ENCODE measurements at places on chromosomes 13 and 19.

DNA sequence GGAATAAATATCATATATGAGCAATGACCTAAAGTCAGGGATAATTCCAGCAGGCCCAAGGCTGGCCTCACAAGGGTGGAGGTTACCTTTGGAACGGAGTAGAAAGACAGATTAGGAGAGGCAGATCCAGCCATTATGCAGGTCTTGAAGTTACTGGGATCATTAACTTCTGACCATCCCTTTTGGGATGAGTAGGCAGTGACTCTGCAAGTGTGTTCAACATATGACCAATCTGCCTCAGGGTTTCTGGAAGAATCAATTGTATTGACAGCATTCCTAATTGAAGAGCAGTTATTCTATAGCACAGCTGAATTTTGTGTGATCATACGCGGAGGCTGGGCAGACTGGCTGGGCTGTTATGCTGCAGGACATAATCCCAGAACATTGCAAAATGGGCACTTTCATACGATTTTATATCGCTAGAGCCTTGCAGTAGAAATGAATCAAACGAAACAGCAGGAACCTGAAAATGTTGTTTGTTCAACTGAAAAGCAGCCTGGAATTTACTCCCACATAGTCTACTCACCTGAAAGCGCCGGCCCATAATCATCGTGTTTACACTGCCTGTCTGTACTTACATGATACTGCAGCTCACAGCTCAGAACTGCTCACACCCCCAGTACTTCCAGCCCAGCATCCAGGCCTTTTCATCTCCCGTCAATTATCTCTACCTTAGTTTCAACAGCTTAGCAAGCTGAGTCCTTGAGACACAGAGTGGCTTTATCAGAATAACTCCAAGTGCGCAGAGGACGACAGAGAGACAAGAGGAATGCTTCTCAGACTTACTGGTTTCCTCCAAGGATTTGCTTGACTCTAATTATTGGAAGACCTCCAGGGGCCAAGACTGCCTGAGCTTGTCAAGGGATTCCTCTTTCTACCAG is 556.1 kb downstream of the EFNB2 start:
- H3K4me1 ChIP-seq: peaks cover 15% of the 10 kb centered on the region
- H3K36me3 ChIP-seq: peaks cover 3% of the 10 kb centered on the region
- peak overlapping the region; percentile 85 for H3K27ac ChIP-seq
- H3K4me3 ChIP-seq: no peak overlapping the region
- no peak for DNase-seq
- H3K27me3 ChIP-seq: no peaks in the 10 kb centered on the region

DNA sequence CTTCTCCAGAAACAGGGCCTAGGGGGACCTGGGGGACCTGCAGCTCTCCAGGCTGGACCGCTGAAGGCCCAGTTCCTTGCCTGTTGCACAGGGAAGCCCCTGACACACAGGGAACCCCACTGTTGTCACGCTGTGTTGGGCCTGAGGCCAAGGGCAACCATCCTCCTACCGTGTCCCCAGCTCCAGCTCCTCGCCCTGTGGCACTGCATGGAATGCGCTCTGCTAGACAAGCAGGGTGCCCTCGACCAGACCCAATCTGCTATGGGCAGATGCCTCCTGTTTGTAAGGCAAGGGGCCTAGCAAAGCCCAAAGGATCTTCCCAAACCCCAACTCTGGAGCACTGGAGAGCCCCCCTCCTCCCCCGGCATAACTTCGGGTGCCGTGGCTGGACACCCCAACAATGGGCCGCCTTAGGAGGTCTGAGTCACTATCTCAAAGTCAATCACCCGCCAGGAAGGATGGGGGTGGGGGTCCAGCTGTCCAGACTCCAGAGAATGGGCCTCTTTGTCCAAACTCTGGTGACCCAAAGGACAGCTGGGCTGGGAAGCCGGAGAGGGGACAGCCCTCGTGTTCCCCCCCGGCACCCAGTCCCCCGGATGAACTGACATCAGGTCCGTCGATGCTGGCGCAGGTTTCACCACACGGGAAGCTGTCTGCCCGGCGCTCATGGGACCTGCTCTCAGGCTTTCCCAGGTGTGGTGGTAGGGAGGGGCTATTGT is 3.7 kb downstream of the BRSK1 start:
- H3K4me1 ChIP-seq: peaks cover 24% of the 10 kb centered on the region
- H3K27me3 ChIP-seq: no peaks in the 10 kb centered on the region
- peak overlapping the region; percentile 61 for H3K4me3 ChIP-seq
- H3K36me3 ChIP-seq: peaks cover 12% of the 10 kb centered on the region
- no peak for DNase-seq

- no peak overlapping the region for H3K4me3 ChIP-seq
- DNase-seq: no peak
- H3K36me3 ChIP-seq: no peaks in the 10 kb centered on the region
- H3K4me1 ChIP-seq: no peaks in the 10 kb centered on the region
- no peak overlapping the region for H3K27ac ChIP-seq
Observed at GRCh38 chr13:28628241-28628640, 30.7 kb upstream of the POMP start.

DNA sequence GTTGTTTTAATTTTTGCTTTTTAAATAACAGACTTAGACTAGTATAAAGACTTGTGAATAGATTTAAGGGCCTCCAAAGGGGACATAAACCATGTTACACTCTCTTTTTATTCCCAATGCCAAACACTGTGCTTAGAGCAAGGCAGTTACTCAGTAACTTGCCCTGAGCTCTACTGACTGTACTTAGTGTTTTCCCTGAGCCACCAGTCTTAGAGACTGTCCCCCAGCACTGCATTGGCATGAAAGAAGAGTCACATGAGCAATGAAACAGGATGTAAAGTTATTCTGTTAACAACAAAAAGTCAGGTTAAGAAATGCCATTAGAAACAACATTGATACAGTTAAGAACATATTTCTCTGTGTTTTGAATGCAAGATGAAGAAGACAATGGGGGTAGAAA is 187.9 kb downstream of the TBC1D4 start:
- no peak overlapping the region for H3K4me3 ChIP-seq
- H3K27me3 ChIP-seq: no peaks in the 10 kb centered on the region
- H3K4me1 ChIP-seq: peaks cover 6% of the 10 kb centered on the region
- H3K36me3 ChIP-seq: no peaks in the 10 kb centered on the region

GRCh38 chr19:41919948-41920712 is 8.1 kb downstream of the ERFL start:
- peaks cover 22% of the 10 kb centered on the region for H3K27me3 ChIP-seq
- H3K4me1 ChIP-seq: peaks cover 8% of the 10 kb centered on the region
- no peak overlapping the region for H3K27ac ChIP-seq
- no peak overlapping the region for H3K4me3 ChIP-seq
- H3K36me3 ChIP-seq: no peaks in the 10 kb centered on the region

DNA sequence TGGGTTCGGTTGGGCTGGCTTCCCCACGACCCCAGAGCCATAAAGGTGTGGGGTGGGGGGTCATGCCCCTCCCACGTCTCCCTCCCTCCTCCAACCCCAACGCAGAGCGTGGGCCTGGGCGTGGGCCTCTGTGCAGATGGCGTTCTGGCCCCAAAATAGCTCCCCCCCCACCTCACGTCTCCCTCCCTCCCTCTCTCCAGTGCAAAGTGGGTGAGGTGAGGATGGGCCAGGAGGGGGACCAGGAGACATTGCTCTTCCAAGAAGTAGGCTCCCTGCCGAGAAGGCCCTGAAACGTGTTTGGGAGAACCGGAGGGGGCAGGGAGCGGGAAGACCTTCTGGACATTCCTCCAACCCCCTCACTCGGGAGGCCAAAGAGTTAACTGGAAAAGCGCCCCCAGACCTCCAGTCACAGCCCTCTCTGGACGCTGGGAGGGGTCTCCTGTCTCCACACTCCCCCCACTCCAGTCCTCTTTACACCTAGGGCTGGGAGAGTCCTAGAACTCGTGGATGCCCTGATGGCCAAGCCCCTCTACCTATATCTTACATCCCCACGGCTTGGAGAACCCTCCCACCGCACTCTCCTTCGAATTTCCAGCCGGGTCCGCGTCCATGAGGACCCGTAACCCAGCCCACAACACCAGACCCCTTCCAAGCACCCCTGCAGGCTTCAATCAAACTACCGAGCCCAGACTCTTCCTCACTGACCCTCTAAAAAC is 855 bp downstream of the UNC13A start:
- H3K4me3 ChIP-seq: peak overlapping the region; percentile 88
- no peak overlapping the region for H3K27ac ChIP-seq

DNA sequence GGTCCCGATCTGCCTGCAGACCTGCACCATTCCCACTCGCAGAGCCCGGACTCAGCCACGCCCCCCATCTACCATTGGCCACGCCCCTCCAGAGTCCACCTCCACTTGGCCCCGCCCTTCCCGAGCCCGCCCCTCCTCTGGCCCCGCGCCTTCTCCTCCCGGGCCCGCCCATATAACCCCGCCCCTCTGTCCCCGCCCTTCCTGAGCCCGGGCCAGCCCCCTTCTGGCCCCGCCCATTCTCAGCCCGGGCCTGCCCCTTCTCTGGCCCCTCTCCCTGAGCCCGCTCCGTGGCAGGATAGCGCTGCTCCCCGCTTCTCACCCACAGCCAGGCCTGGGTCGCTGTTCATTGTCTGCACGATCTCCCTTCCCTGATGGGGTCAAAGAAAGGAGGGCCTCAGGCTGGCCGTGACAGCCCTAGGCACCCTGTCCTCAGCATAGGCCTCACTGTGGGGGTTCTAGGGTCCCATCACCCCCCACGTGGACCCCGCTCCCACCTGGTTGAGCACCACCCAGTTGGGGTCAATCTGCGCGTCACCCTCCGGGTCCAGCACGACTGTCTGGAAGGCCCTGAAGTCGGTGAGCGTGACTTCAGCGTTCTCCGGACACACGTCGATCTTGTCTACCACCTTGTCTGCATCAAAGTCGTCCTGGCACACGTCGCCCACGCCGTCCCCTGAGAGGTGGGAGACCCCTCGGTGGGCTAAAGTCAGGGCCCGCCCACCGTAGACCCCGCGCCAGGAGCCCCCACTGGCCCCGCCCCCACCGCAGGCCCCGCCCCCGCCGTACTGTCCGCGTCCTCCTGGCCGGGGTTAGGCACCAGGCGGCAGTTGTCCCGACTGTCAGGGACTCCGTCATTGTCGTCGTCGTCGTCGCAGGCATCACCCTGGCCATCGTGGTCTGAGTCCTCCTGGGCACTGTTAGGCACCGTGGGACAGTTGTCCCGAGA is 5.7 kb downstream of the COMP start:
- no peaks in the 10 kb centered on the region for H3K36me3 ChIP-seq
- no peak overlapping the region for H3K27ac ChIP-seq
- peaks cover 70% of the 10 kb centered on the region for H3K27me3 ChIP-seq
- peaks cover 23% of the 10 kb centered on the region for H3K4me1 ChIP-seq

DNA sequence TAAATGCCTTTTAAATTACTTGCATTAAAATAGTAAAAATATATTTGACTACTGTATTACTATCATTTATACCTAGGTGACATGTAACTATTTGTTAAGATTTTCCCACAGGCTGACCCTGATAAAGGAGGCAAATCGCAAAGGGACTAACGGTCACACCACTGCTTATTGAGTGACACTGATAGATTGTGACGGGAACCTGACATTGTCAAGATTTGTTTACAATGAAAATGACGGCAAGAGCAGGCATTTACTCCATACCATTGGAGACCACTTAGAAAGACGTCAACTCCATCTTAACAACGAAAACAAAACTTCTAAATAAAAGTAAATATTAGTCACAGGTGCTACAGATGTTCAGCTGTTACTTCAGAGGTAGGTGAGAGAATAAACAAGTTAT is 289.0 kb downstream of the DACH1 start:
- H3K27ac ChIP-seq: no peak overlapping the region
- no peaks in the 10 kb centered on the region for H3K4me1 ChIP-seq
- H3K36me3 ChIP-seq: peaks cover 3% of the 10 kb centered on the region
- no peaks in the 10 kb centered on the region for H3K27me3 ChIP-seq
- no peak overlapping the region for H3K4me3 ChIP-seq
- no peak for DNase-seq

DNA sequence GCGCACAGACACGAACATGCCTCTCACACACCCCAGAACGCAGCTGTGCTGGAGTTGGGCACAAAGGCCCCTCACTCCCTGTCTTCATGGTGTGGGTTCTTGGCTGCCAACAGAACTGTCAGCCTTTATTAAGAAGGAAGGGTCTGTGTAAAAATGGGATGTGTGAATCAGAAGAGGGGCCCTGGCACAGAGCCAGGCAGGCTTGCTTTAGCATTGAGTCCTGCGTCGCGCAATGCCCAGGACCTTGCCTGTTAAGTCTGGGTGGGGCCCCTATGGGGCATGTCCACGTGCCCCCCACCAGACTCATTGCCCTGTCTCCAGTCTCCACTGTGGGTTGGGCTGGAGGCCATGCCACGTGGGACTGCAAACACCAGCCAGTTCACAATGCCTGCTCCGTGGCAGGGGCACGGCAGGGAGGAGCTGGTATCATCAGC is 84.8 kb downstream of the SLC7A1 start:
- H3K36me3 ChIP-seq: peaks cover 3% of the 10 kb centered on the region
- no peak overlapping the region for H3K27ac ChIP-seq
- no peak overlapping the region for H3K4me3 ChIP-seq
- no peaks in the 10 kb centered on the region for H3K27me3 ChIP-seq

DNA sequence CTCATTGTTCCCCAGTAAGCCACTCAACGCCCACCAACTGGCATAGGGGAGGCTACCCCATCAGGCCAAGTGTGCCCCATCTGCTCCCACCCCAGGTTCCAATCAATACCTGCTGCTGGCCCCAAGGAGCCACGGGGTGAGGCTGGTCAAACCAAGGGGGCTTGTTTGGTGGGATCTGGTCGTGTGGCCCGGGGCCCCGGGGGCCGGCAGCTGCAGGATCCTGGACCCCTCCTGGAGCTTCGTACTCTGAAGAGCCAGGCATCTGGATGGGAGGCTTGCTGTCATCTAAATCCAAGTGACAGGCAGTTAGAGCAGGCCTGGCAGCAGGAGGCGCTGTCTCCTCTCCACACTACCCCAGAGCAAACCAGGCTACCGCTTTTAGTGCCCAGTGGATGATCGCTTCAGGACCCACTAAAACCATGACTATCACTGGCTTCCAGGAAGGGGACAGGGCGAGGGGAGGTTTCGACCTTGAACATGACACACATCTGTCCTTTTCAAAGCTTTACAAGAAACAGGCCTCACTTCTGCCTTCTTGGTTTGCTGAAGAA is 14.2 kb downstream of the CHERP start:
- H3K4me3 ChIP-seq: no peak overlapping the region
- H3K27ac ChIP-seq: no peak overlapping the region
- peaks cover 15% of the 10 kb centered on the region for H3K36me3 ChIP-seq
- no peaks in the 10 kb centered on the region for H3K27me3 ChIP-seq
- peak; percentile 16 for DNase-seq
